Brain (organoid and tissue), 16 donors: ENCODE measurements at places on chromosomes 3 and 15.
A peak's percentile ranks its signal among the peaks of the same experiment; 100 is the strongest.

DNA sequence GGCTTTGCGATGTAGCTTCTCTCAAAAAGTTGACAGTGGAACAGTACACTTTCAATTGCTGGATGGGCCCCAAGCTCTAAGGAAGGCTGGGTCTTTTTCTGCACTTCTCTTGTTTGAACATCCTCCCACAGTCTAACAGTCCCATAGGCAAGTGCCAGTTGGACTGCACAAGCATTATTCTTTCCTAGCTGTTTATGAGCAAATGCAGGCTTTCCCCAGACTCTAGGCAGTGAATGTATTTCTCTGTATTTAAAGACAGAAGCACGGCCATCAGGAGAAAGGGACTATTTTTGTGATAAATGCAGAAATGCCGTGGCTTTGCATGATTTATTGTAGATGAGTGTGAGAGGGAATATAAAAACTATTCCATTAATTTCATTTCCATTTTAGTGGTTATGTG is 539.3 kb upstream of the LMCD1 start:
- DNase-seq, result peak; percentile 81

DNA sequence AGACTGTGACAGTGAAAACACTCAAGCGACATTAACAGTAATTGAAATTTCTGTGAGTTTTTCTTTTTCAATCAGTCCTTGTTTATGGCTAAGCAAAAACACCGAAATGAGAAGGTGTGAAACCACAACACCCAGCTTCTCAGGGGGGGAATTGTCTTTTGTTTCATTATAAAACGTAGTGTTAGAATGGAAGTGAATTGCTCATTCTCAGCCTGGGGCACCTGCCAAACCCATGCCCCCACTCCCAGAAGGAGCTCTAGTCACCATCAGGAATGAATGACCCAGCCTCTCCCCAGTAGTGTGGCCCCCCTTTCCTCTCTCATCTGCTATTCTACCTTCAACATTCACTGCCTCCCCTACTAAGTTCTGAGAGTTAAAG is 185.8 kb upstream of the CFAP20DC start:
- DNase-seq, result peak; percentile 36

- DNase-seq, result no peak
These were observed 32.3 kb downstream of the TKT start for GRCh38 chr3:53223541-53223966.

DNA sequence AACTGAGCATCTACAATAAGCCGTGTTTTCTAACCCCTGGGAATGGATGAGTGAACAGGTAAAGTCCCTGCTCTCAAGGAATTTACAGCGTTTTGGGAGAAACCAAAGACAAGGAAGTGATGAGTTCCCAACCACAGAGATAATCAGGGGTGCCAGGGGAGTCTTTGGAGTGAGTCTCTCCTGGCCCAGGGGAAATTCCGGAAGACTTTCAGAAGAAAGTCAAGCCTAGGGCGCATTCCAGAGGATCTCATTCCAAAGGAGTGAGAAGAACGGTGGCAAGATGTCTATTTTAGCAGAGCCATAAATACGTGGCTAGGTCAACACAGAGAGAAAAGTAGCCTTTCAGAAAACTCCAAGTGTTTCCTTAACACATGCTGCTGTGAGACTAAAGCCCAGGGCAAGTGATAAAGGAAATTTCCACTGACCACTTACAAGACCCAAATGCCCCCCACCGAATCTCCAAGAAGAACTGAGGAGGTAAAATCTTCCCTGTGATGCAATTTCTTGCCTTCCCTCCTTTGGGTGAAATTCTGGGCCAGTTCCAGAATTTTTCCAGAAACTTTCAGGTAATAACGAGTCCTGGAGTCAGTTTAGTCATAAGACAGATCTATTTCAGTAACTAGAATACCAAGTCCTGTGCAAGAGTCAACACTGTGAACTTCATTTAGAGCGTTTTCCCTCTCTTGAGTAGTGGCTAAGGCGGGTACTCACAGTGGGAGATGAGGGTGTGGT is 437.4 kb downstream of the NR2F2 start:
- no peak for DNase-seq

GRCh38 chr3:123953735-123954134 is 7.3 kb downstream of the CCDC14 start:
- DNase-seq, result no peak

DNA sequence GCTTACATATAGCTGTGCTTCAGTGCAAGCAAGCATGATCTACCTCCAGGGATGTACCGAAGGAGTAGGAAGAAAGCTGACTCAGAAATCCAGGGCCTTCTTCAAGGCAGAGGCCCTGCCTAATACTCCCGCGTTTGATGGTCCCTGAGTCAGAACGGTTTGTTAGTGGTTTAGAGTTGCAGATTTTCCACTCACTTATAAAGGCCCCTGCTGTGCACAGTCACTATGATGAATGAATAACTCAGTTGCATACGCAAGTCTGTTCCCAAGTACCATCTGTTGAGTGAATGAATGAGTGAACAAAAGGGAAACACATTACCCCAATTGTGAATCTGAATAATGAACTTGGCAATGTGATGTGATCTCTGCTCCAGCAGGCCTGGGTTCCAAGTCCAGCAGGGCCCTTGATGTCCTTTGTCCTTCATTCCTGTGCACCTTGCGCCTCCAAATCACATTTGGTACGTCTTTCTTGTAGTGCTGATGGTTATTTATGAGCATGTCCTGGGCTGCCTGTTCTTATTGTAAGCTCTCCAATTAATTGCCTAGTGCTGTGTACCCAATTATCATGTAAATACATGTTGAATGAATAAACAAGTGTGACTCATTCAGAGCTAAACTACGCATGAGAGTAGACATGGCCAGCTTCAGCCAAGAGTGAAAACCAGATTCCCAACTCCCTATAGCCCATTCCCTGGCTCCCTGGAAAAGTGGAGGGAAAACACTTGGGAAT is 85.3 kb upstream of the LIMD1 start:
- DNase-seq, result peak; percentile 97

DNA sequence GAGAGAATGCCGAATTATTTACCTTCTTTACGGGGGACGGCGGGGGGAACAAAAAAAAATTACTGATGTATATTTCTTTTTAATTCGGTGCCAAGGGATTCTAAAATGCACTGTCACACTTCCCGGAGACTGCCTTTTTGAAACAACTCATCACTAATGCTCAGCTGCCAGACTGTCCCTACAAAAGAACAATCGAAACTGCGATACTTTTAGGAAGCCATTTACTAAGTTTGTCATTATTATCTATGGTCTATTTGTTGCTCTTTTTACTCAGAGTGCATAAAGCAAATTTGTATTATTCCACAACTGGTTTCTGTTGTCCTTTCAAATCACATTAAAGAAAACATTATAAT is 60.8 kb downstream of the TM4SF4 start:
- DNase-seq, result peak; percentile 27

DNA sequence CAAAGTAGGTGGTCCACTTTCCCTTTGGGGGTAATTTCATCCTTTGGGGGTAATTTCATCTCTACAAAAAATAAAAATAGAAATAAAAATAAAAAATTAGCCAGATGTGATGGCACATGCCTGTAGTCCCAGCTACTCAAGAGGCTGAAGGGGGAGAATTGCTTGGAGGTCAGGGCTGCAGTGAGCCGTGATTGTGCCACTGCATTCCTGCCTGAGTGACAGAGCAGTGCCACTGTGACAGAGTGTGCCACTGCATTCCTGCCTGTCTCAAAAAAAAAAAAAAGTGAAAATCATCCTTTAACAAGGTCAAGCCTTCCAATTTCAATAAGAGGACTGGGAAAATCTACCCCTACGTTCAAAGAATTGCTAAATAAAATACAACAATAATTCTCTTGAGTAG is 22.8 kb downstream of the SERP1 start:
- DNase-seq, result no peak

GRCh38 chr15:63083541-63083940 is 38.1 kb upstream of the LACTB start:
- DNase-seq, result no peak

- no peak for DNase-seq
These were observed 10.5 kb downstream of the LOXL1 start for GRCh38 chr15:73936588-73937290.

- peak; percentile 83 for DNase-seq
These were observed 2.9 kb downstream of the GNAT1 start for GRCh38 chr3:50194128-50194902.

DNA sequence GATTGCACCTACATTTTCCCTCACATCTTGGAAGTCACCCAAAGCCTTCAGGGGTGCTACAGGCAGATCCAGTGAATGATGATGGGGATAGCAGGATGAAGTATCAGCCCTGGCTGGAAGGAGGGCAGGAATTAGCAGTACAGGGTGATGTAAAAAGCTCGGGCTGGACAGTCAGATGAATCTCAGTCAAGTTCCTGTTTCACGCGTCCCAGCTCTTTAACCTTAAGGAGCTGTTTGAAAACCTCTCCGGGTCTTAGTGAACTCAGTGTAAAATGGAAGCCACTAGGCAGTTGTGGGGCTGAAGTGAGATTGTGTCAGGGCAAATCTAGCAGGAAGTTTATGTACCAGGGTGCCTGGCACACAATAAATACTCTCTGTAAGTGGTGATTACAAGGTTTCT is 166.4 kb upstream of the PROK2 start:
- DNase-seq, result no peak

- no peak for DNase-seq
These were observed 428.5 kb upstream of the PROK2 start for GRCh38 chr3:72213296-72214065.

GRCh38 chr3:108209579-108209978 is 12.6 kb downstream of the IFT57 start:
- DNase-seq, result no peak

GRCh38 chr15:99973351-99973750 is 240.1 kb upstream of the LYSMD4 start:
- DNase-seq, result no peak

DNA sequence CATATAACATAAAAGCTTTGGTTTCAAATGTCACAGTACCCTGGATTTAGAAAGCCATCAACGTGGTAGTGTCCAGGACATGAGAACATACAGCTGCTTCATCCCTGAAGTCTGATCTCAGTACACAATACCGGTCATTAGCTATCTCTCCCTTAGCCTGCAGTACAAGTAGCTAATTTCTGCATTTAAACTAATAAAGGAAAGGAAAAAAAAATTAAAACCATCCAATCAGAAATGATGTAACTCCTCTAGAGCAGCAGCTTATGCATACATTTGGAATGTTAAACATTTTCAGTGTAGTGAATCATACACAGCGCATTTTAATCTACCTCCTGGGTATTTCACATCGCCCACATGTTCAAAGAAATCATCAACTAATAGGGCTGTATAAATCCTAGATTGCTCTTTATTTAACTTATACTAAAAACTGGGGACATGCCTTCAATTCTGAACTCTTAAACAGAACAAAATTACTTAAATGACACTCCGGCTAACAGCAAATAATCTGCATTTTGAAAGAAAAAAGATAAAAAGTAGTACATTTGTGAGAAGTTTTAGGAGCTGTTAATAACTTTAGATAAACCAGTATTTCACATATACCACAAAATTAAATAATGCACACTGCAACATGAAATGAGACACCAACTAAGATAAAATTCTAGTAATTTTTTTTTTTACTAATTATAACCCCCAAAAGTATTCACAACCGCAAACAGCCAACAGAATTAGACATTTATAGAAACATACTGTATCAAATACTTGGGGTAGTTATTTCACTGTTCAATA is 3.7 kb downstream of the IGF2BP2 start:
- DNase-seq, result no peak

- DNase-seq, result no peak
These were observed 158.0 kb upstream of the TMC3 start for GRCh38 chr15:81532001-81532400.

- peak; percentile 82 for DNase-seq
These were observed 216.0 kb downstream of the TLE3 start for GRCh38 chr15:69881766-69882165.

DNA sequence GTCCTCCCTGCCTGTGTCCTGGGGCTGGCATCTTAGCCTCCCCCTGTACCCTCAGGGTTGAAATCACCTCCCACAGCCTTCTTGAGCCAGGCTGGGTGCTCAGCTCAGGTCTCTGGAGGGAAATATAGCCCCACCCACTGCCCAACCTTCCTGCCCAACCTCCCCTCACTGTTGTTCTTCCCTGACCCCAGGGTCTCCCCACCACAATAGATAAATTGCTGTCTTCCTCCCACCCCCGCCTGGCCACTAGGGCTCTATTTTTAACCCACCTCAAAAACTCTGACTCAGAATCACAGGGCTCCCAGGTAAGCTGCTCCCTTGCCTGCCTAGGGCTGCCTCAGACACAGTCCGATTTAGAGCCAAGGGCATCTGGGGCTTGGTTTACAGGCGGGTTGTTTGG is 15.0 kb downstream of the HCN4 start:
- no peak for DNase-seq

DNA sequence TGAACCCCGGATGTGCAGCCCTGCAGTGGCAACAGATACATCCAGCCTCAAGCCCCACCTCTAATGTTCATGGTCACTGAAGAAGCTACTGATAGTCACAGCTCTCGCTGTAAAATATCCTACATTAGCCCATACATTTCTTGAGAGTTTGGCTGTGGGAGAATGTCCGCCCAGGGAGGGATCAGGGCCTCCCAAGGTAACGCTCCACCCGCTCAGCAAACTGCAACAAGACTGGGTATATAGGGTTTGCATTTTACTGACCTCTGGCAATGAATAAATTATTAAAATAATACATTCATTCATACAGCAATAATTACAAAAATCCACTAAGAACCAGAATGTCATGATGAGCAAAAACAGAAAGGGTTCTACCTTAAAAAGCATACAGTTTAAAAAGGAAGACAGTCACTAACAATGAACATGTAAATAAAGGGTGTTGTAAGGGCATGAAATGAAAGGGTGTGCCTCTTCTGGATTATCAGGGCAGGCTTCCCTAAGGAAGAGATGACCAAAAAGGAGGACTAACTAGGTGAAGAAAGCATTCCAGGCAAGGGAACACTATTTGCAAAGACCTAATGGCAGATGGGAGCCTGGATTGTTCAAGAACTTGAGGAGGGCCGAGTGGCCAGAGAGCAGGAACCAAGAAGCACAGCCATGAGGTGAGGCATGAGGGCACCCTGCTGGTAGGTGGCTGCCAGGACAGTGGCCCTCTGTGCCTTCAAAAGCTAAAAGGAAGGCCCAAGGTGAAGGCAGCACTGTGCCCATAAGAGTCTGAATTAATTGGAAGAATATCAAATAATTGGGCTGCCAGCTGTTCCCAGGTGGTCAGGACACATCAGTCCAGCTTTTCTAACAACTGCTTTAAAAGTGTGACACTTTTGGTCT is 28.1 kb upstream of the CTDSPL start:
- DNase-seq, result no peak

DNA sequence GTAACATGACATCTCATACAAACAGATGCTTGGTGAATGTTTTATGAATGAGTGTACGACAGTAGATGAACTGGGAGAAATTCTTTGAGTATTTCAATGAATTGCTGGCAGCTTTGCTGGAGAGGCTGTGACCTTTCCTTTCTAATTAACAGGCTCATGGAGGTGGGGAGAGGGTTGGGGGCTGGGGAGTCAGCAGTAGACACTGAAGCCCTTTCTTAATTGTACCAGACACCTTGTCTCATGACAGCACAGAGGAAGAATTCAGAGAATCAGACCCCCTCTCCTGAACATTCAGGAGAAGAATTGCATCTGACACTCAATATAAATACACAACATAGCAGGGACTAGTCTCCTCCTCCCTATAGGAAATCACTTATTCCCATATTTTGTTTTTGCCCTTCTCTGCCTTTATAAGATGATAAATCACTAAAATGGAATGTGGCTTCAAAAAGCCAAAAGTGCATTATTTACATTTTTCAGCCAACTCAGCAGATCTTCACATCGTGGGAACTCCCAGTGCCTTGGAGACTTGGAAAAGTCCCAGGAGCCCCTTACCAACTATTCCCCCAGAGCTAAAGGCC is 66.2 kb upstream of the TPM1 start:
- DNase-seq, result no peak

- DNase-seq, result no peak
These were observed 3.6 kb upstream of the COL6A5 start for GRCh38 chr3:130341882-130342281.
